ENCODE measurements at places on chromosomes 2 and 18.

GRCh38 chr2:95042472-95043271 is 17.2 kb downstream of the MAL start:
- DNase-seq = no peak

- no peak for DNase-seq
Observed at GRCh38 chr2:229401171-229401865, 130.2 kb upstream of the PID1 start.

GRCh38 chr2:170098626-170099312 is 79.2 kb upstream of the MYO3B start:
- no peak for DNase-seq

DNA sequence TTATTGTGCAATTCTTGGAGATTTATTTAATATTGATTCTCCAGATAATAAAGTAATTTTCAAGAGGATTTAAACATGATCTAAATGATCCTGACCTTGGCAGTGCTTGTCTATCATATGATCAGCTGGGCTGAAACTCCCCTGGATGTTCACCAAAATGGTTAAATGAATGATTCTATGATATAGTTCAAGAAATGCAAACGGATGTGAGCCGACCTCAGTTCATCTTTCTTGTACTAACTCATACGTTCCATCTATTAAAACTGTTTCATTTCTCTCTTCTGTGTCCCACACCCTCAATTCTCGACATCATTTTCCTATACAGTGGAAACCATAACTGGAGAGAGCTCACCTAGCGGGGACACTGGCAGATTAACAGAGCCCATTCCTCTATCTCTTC is 281.7 kb upstream of the CCDC68 start:
- no peak for DNase-seq

DNA sequence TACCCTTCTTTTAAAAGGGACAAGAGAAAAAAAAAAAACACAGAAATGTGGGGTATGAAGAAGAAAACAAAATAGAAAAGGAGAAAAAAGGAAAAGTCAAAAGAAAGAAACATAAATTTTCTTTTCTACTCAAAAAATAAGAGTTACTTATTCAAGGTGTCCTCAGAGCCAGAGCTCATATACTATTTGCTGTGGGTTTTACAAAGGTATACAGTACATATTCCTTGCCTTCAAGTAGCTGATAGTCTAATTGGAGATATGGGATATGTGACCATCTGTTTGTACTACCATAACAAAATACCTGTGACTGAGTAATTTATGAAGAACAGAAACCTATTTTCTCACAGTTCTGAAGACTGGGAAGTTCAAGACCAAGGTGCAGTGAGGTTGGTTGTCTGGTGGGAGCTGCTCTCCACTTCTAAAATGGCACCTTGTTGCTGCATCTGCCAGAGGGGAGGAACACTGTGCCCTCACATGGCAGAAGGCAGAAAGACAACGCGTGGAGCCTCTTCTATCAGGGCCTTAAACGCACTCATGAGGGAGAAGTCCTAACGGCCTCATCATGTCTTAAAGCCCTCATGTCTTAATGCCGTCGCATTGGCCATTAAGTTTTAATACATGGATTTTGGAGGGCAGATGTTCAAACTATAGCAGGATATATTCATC is 33.9 kb downstream of the NBAS start:
- DNase-seq = no peak

DNA sequence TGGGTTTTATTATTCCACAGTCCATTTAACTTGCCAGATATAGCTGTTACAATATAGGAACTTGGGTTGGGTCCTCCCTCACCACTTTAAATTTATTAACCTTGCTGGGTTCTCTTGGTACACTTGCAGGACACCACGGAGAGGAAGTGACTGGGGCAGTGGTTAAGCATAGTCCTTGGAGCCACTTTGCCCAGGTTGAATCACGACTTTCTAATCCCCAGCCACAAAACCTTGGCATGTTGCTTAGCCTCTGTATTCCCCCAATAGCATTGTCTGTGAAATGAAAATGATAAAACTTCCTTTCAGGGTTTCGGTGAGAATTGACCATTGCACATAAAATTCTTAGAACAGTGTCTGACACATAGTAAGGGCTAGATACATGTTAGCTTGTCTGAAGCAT is 221.2 kb downstream of the IRS1 start:
- DNase-seq = no peak

DNA sequence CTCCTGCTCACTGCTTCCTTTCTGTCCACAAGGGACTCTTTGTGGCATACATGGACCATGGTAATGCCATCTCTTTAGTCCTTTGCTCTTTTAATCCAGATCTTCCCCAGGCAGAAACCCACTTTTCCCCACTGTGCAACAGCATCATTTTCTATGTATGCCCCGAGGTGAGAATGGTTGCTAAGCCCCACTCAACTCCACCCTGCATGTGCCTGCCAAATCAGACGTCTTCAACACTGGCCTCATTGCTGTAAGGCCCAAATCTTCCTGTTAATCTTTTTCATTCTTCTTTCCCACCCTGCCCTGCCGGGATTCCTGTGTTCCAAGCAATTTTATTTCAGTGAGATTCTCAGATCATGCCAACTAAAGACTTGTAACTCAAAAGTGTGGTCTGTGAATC is 328.4 kb downstream of the PAX3 start:
- DNase-seq = no peak

Data from foreskin keratinocyte (primary cell).